Activated CD4-positive, alpha-beta T cell treated with anti-CD3 and anti-CD28 coated beads for 24 hours (primary cell): ENCODE measurements at places on chromosomes 6 and 20.

DNA sequence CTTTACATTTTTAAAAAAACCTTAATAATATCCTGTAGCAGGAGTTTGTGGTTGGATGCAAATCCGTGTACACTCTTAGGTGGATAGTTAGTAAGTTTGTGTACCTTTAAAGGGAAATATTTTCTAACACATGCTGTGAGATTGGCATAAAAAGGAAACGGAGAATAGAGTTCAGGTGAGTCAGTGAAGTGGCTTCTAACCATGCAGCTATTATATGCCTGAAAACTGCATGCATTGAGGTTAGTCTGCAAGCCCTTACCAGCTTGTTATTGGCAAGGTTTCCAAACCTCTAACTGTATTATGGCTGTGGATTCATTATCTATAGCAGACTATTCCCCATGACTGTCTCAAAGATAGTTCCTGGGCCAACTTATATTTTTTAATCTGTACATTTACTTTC, 420.6 kb upstream of the MMS22L start:
- no peak for DNase-seq

- DNase-seq = no peak
Measured at GRCh38 chr6:112320561-112321318, 26.4 kb upstream of the RFPL4B start.

DNA sequence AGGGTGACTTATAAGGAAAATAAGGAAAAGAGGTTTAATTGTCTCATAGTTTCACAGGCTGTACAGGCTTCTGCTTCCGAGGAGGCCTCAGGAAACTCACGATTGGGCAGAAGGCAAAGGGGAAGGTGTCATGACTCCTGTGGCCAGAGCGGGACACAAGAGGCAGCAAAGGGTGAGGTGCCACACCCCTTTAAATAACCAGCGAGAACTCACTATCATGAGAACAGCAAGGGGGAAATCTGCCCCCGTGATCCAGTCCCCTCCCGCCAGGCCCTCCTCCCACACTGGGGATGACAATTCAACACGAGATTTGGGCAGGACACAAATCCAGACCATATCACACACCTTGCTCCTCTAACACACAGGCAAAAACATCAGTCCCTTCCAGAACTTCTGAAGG, 254.0 kb downstream of the DLL1 start:
- DNase-seq = no peak

GRCh38 chr20:41701588-41702348, 83.6 kb upstream of the CHD6 start:
- no peak for DNase-seq

GRCh38 chr6:87334683-87335082, 5.6 kb upstream of the GJB7 start:
- no peak for DNase-seq

DNA sequence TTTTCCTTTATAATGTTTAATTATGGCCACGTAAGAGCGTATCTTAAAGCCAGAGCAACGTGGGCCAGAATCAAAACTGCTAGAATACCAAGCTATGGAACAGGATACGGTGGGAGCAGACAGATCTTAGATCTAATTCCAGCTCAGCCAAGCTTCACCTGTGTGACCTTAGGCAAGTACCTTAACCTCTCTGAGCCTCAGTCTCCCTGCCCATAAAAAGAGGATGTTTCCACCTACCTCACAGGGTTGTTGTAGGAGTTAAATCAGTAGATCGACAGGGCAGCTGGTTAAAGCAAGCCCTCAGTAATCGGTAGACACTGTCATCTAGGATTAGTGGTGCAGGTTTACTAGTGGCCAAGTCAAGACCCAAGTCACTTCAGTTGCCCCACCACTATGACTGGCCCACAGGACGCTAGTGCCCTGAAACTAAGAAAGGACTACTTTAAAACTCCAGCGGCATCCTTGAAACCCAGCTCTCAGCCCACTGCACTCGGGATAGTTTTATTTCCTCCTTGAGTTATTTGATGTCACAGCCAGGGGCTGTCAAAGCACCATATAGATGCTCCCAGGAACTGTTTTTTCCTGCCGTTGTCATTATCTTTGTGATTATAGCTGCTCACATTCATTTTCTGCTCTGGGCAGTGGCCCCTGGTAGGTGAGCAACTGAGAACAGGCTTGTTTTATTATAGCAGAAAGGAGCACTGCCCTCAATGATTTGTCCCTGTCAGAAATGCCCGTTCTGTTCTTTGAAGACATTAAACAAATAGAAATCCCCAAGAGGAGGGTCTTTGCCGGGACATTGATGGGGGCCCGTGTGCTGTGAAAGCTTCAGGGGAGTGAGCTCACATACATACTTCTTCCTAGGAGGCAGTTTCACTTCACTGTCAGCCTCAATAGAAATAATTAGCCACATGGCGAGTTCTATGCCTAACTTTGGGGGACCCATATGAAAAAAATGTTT, 63.1 kb downstream of the ISM1 start:
- no peak for DNase-seq

DNA sequence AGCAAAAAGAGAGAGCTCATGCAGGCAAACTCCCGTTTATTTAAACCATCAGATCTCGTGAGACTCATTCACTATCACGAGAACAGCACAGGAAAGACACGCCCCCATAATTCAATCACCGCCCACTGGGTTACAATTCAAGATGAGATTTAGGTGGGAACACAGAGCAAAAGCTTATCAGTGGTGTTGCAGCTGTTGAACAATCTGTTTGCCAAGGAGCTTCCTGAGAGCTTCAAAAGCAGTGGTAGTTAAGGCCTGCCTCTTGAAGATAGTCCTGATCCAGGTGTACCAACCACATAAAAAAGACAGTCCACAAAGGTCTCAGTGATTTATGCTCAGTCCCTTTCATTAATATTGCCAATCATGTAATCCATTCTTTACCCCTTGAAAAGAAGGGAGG, 269.4 kb upstream of the IRAK1BP1 start:
- no peak for DNase-seq

DNA sequence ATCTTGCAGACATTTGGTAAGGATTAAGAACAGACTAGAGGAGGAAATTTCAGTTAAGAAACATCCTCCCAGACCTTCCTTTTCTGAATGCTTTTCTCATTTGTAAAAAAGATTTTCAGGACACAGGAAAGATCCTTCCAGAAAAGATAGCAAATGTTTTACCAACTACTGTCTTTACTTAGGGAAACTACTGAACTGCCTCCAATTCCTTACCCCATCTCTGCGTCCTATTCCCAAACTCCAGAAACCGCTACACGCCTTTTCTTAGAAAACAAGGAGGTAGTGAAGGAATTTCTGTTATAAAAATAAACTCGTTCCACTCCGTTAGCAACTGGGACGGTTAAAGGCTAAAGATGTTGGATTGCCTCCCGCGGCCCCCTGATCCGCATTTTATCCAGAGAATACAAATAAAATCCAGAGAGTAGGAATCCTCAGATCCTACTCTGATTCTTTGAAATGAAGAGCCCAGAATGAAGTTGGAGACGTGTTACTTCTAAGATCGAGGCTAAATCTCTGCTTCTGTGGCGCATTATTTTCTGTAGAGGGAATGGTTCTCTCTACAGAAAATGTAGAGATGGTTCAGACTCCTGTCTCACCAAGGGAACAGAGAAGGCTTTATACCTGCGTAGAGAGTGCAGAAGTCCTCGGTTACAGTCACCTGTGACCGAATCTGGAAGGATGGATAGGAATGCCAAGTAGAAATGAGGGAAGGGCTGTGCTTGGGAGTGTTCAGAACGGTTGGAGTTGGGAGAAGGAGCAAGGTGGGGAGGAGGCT, 133.0 kb downstream of the GPX5 start:
- DNase-seq = no peak
